ENCODE measurements at places on chromosomes 1 and 21. TPM values are rescaled to one million over a fixed set of nuclear protein-coding genes. Genes with fewer than 3 reads are reported as not detected.

Gene LRRN2
- total RNA-seq = 0.03 TPM

Gene TENT5C
- total RNA-seq = 7.6 TPM

Gene OR2T33
- not detected for total RNA-seq

Gene LCE2C
- total RNA-seq = not detected

Gene HCRTR1
- total RNA-seq = not detected

Gene ANKRD65
- 0.20 TPM for total RNA-seq

Gene PDXK
- 100 TPM for total RNA-seq

Gene KRTAP12-2
- total RNA-seq = not detected

Gene OR2L2
- total RNA-seq = 0.09 TPM

Gene HSD11B1
- not detected for total RNA-seq

Gene RPTN
- total RNA-seq = not detected

Gene ASTN1
- 0.06 TPM for total RNA-seq

Gene RPRD2
- total RNA-seq = 48.9 TPM

Gene PLPPR5
- not detected for total RNA-seq

Gene KCNK2
- total RNA-seq = not detected

Gene AKR7A3
- total RNA-seq = 2.0 TPM

Gene PLA2G2C
- total RNA-seq = not detected

Gene MTARC2
- total RNA-seq = 0.33 TPM

Gene ADCY10
- 0.49 TPM for total RNA-seq

Gene C1orf87
- total RNA-seq = not detected

Gene WNT3A
- total RNA-seq = not detected

Gene FCMR
- 337 TPM for total RNA-seq

Gene C4BPB
- total RNA-seq = 1.3 TPM

Gene FCRLB
- 0.48 TPM for total RNA-seq

Gene CYP4B1
- 0.65 TPM for total RNA-seq

Gene AMY1A
- not detected for total RNA-seq

Gene CFHR1
- total RNA-seq = 0.41 TPM

Gene RXFP4
- total RNA-seq = not detected

Gene OR2T29
- not detected for total RNA-seq

Gene CELA2B
- not detected for total RNA-seq

Gene RUNX3
- 140 TPM for total RNA-seq

Gene PPFIA4
- 0.66 TPM for total RNA-seq

Gene CD101
- 10.6 TPM for total RNA-seq

Gene KMO
- total RNA-seq = 0.89 TPM

Gene MFSD2A
- total RNA-seq = 0.39 TPM

Gene FAM78B
- 0.56 TPM for total RNA-seq

Gene UBL4B
- total RNA-seq = not detected

Gene PGLYRP4
- total RNA-seq = not detected

Gene PCAT6
- 0.44 TPM for total RNA-seq

Gene ZFP69B
- total RNA-seq = 12.5 TPM

Gene NMNAT2
- total RNA-seq = not detected

Gene CA6
- 1.8 TPM for total RNA-seq

Gene LIPI
- total RNA-seq = not detected

Gene PODN
- not detected for total RNA-seq

Gene COL24A1
- total RNA-seq = 0.40 TPM

Gene PPP1R12B
- 24.3 TPM for total RNA-seq

Gene BATF3
- total RNA-seq = 2.1 TPM

Gene ICOSLG
- total RNA-seq = 16.7 TPM

Gene PDZK1IP1
- total RNA-seq = not detected
